ENCODE measurements at places on chromosomes 5 and 9.

- ATAC-seq = no peak
Measured at GRCh38 chr9:92679413-92680165, 9.7 kb upstream of the IPPK start.

- no peak for ATAC-seq
Measured at GRCh38 chr9:133576875-133577736, 32.1 kb downstream of the FAM163B start.

DNA sequence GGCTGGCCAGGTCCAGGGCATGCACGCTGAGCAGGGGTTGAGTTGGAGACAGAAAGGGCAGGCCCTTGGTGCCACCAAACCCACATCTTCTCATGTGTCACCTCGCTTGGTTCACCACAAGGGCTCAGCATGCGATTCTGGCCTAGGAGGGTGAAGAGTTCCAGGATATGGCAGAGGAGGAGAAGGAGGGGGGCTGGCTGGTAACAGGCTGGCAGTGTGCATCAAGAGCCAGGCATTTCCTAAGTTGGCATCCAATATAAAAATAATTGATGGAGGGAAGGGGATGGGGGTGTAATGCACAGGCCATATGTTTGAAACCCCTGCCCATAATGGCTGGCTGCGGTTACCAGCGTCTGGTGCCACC lies 255.6 kb downstream of the NFIB start:
- no peak for ATAC-seq

DNA sequence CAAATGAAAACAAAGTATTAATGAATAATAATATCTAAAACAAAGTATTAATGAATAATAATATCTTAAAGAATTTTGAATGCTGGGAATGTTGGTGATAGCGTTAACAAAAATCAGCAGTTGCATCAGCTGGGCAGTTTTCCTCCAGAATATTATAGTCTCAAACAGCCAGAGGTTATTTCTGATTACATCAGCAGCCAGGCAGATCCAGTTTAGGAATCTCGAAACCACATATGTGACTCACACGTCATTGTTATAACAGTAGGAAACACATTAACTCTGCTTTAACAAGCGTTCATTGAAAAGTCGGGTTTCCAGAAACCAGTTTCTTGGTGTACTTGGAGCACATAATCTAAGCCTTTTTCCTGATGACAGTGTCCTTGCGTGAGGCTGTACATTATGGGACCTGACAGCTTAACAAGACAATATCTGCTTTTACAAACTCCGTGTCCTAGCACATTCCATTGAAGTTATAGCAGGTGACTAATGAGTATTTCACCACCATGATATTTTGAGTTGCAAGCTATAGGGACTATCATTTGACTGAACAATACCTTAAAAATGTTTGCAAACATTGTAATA lies 559.5 kb upstream of the KLF4 start:
- ATAC-seq = no peak

GRCh38 chr5:172904643-172905345 lies 54.4 kb upstream of the RPL26L1 start:
- ATAC-seq = no peak

GRCh38 chr5:15034379-15034778 lies 162.8 kb upstream of the ANKH start:
- ATAC-seq = no peak

- no peak for ATAC-seq
Measured at GRCh38 chr9:124946167-124946566, 5.3 kb upstream of the GOLGA1 start.

DNA sequence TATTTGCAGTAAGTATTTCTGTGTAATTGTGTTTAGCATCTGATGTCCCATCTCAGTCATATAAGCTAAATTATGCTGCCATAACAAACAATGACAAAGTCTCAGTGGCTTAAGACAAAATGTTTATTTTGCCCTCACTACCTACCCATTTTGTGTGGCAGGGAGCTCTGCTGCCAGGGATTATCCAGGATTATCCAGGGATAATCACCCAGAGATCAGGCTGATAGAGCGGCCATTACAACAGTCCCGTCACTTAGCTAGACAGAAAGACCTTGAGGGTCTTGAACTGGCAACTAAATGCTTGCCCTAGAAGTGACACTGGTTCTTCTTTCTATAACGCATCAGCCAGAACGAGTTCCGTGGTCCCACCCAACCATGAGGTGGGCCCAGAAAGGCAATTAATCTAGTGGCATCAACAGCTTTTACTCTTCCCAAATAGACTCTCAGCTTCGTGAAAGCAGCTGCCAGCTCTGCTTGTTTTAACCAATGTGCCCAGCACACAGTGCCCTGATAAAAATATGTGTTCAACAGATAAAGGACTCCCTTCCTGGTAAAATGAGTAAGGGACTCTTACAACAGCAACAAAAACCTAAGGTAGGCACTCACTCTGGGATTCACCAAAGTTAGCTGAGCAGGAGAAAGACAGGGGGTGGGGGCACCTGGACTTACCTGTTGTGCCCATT lies 22.8 kb downstream of the CCDC69 start:
- ATAC-seq = no peak

DNA sequence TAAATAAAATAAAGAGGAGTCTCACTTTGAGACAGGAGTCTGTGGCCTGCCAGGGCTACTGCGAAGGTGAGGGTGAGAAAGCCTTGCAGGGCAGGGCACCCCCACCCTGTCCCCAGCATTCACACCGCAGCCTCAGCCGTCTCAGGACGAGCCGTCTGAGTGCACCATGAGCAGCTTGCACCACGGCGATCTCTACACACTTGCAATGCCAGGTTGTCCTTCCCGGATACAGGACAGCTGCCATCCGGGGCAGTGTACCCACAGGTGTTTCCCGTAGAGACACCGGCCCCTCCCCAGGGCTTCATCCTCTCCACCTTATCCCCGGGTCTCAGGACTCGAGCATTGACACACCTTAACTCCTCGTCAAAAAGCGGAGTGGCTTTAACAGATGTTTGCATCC lies 43.3 kb downstream of the IRX2 start:
- ATAC-seq = no peak

- ATAC-seq = no peak
Measured at GRCh38 chr5:71586052-71586940, 844 bp upstream of the MCCC2 start.

GRCh38 chr5:135977375-135977928 lies 22.7 kb upstream of the LECT2 start:
- ATAC-seq = no peak

DNA sequence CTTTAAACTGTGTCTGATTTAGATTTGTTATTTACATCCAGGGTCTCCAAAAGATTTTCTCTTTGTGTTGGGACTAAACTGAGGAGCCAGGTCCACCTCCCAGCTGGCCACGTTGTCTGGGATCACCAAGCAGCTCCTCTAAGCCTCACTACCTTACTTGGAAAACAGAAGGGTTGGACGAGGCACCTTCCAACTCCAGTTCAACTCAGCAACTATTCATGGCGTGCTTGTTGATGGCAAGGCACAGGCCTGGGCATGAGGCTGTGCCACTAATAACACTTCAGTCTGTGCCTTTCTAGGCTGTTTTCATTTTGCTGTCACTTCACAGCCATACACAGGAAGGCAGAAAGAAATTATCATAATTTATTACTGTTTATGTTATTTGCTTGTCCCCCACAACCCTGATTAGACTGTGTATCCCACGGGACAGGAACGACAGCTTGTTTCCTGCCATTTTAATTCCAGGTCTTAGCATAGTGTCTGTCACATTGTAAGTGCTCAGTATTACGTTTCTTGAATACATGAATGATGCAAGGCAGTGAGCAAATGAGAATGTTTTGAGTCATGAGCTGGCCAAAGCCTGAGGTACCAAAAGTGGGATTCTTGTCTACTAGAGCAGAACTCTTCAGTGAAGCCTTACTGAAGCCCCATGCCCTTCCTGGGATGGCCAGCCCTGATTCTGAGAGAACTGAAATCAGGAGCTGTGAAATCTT lies 125.8 kb downstream of the GALNT10 start:
- no peak for ATAC-seq

DNA sequence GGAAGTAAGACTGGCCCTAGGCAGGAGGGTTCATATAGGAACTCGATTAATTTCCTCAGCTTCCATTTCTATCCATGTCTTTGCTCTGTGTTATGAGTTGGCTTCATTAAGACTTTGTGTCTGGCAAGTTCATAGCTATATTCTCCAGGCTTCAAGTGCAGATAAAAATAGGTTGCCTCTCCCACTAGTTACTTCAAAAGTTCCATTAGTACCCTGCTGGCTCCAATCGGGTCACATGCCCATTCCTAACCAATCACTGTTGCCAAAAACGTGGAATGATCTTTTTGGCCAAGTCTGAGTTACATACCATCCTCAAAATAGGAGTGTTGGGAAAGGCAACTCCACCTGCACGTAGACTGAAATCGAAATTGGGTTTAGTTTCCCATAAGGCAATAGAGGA lies 13.8 kb upstream of the SPATA31D1 start:
- ATAC-seq = no peak

GRCh38 chr5:127754259-127754658 lies 51.1 kb downstream of the CCDC192 start:
- ATAC-seq = no peak

DNA sequence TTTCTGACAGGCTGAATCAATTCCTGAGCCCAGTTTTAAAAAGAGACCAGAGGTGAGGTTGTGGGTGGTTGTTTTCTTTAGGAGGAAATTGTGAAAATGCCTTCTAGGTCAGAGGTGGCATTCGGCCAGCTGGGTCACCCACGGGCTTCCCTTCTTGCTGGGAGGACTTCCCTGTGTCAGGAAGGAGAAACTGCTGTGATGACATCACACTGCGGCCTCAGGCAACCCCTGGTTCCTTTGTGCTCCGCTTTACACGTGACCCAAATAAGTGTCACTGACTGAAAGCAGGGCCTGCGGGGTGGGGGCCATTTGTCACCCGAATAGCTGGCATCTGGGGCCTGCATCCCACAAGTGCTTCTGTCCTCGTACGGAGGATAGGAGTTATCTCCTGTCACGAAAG lies 39.7 kb downstream of the FABP6 start:
- ATAC-seq = no peak

DNA sequence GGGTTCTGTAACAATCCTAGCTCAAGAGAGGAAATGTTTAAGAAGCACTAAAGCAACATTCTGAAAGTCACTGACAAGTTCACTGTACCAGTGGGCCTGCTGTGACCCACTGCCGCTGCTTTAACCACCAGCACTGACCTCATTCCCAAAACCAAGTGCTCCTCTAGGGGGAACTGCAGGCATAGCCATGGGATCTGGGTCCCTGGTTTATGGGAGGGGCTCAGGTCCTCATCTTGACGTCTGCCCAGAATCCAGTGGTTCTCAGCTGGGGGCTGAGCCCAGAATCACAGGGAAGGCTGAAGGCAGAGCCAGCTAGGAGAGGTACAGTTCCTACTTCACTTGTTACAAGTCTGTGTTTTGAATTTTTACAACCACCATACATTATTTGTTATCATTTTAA lies 36.1 kb upstream of the SLC2A8 start:
- ATAC-seq = no peak

DNA sequence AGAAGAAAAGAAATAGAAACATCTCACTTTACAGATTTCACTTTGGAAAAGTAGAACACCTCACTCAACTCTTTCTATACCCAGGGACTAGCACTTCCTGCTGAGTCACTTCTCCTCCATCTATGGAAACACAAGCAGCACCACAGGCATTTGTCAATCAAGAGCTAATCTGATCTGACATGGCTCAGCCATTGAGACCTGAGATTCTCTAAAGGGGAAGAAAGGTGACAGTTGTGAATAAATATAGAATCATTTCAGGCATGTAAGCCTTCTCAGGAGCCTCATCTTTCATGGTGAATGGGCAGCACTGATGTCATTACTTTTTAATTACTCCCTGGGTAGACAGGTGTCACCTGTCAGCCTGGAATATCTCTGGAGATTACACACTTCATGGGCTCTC lies 559.8 kb downstream of the HINT1 start:
- no peak for ATAC-seq

- no peak for ATAC-seq
Measured at GRCh38 chr9:114112325-114112724, 13.2 kb upstream of the KIF12 start.

DNA sequence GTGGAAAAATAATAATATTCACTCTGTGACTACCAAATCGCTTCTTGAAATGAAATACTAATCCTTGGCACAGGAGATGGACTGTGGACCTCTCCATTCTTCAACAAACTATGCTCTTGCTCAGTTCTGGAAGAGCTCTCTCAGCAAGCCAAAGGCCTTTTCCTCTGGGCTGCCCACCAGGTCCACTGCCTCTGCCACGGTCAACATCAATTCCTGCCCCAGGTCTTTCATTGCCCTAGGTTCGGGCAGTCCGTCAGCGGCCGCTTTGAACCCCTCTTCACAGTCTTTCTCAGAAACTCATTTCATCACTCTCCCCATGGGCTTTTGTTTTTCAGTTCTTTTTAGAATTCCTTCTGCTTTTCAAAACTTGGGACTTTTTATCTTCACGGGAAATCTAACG lies 64.9 kb downstream of the GNAQ start:
- ATAC-seq = no peak

DNA sequence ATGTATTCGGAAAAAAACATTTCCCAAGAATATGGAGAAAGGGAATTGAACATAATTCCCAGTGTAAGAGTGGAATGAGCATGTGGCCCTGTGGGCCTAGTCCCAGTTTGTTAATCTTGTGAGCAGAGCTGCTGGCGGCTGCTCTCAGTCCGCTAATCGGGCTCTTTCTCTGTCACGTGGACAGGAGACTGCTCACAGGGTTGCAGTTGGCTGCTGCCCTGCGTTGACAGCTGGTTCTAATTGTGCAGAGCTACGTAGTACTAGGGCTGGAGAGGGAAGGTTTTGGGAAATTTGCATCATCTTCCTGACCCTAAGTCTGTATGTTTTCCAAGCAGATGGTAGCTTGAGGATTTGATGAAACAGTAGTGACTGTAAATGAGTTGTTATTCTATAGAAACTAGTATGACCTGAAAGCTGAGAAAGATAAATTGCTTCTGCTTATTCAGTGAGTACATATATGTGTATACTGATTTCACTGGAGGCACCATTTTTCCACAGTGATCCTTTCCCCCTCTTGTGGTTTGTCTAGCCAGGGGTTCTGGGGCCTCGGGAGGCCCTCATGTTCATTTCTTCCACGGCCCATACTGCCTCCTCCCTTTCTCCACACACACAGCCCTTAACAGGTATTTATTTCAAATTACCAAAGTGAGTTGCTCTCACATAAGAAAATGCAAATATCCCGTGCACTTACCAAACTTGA lies 100.6 kb downstream of the ANGPTL2 start:
- ATAC-seq = no peak

DNA sequence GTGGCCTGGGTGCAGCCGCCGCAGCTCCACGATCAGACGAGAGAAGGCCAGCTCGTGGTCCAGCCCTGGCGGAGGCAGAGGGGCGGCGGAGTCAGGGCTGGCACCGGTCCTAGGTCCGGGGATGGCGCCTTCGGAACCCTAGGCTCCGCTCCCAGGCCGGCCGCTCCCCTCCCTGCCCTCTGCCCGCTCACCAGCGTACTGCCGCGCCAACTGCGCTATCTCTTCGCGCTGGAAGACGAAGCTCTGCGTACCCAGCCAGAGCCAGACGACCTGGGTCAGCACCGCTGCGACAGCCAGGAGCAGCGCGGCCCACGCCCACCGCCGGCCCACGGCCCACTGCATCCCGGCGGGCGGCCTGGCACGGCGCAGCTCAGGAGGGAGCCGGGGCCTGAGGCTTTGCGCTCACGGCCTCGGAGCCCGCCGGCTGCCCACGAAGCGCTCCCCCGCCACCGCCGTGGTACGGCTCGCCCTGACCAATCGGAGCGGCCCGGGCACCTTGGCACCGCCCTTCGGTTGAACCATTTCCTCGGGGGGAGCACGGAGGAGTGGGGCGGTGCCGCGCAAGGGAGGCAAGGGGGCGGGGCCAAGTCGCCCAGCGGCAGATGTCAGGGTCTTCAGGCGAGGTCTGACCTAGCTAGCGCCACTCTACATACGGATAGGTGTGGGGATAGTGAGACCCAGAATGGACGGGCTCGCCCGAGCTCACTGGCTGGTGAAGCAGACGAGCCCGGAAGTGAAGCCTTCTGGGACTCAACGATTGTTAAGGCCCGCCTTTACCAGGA lies at the start of gene SIGMAR1:
Gene SIGMAR1, minus strand, starts transcription at position 432 of the 782 bp plus-strand sequence. Its CDS starts 90 bp downstream, at position 342.
- peak; percentile 89 for ATAC-seq

Data from activated CD4-positive, CD25-positive, alpha-beta regulatory T cell treated with anti-CD3 and anti-CD28 coated beads, Interleukin-2, amount 50 U/mL, for 24 hours (primary cell).